ENCODE measurements at places on chromosomes 12 and 14.

DNA sequence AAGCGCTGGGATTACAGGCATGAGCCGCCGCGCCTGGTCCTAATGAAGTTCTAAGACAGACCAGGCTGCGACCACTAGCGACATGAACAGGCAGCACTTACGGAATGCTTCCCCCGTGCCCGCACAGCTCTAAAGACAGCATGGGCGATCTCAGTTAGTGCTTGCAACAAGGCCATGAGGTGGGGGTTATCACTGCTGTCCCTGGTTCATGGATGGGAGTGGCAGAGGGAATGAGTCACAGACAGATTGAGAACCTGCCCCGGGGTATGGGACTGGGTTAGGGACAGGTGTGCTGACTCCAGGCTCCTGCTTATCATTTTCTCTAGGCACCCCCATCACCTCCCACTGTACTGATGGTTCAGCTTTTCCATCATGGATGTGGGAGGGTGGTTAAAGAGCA, 160.9 kb downstream of the VRK1 start:
- no peak for DNase-seq

DNA sequence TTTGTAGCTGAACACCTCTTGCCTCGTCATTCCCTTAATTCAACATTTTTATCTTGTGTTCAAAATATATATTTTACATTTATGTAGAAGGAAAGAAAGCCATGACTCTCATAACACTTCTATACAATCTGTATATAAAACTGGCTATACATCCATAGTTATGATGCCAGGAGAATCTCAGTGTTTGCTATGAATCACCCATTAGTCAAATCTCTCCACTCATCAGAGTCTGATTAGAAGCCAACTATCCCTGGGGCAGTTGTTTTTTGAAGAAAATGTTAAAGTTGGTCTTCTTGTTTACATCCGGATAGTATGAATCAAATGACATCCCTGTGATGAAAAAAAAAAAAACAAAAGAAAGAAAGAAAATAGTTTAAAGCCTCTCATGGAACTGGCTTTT, 503.9 kb downstream of the NELL2 start:
- no peak for DNase-seq

DNA sequence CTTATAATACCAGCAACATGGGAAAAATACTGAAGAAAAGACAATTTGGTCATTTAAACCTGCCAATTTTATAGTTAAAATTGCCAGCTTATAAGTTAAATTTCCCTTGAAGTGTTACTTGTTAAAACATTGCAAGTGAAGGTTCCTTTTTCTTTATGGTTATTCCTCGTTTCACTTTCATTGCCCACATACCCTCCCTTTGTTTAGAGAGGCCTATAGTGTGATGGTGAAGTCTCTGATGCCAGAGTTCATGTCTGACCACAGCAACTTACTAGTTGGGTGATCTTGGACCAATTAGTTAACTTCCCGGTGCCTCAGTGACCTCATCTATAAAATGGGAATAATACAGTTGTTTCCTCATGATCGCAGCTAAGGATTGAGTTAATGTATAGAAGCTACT, 173.5 kb downstream of the ANO6 start:
- no peak for DNase-seq

DNA sequence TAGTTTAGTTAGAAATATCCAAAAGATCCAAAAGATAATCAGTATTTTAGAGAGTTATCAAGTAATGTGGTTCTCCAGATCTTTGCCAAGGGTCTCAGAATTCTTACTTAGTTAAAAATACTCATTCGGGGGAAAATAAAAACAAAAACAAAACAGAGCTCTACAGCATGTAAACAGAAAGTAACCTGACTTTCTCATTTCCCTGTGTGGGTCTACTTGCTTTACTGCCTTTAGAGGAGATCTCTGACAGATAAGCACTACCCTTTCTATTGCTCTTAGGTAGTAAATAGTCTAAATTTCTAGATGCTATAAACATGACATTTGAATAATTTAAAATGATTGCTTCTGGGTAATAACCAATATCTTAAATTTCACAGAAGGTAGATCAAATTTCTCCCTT, 371.8 kb downstream of the RPL10L start:
- no peak for DNase-seq

- no peak for DNase-seq
Measured at GRCh38 chr12:50477241-50477832, 27.4 kb upstream of the DIP2B start.

All from activated CD4-positive, alpha-beta T cell treated with anti-CD3 and anti-CD28 coated beads for 48 hours (primary cell).